ENCODE measurements at places on chromosomes 6 and 20. TPM values are rescaled to one million over a fixed set of nuclear protein-coding genes. Genes with fewer than 3 reads are reported as not detected.

Gene ECT2L
- not detected for total RNA-seq

Gene TP53RK
- 15.8 TPM for total RNA-seq

Gene ENPP5
- 1.4 TPM for total RNA-seq

Gene SPATS1
- not detected for total RNA-seq

Gene PGC
- total RNA-seq: not detected

Gene TP53TG5
- 0.47 TPM for total RNA-seq

Gene VNN1
- total RNA-seq: 2.5 TPM

Gene WFDC10B
- total RNA-seq: 0.93 TPM

Gene CTCFL
- total RNA-seq: not detected

Gene PLA2G7
- 5.3 TPM for total RNA-seq

Gene RAD21L1
- total RNA-seq: not detected

Gene TEAD3
- total RNA-seq: 8.2 TPM

DNA sequence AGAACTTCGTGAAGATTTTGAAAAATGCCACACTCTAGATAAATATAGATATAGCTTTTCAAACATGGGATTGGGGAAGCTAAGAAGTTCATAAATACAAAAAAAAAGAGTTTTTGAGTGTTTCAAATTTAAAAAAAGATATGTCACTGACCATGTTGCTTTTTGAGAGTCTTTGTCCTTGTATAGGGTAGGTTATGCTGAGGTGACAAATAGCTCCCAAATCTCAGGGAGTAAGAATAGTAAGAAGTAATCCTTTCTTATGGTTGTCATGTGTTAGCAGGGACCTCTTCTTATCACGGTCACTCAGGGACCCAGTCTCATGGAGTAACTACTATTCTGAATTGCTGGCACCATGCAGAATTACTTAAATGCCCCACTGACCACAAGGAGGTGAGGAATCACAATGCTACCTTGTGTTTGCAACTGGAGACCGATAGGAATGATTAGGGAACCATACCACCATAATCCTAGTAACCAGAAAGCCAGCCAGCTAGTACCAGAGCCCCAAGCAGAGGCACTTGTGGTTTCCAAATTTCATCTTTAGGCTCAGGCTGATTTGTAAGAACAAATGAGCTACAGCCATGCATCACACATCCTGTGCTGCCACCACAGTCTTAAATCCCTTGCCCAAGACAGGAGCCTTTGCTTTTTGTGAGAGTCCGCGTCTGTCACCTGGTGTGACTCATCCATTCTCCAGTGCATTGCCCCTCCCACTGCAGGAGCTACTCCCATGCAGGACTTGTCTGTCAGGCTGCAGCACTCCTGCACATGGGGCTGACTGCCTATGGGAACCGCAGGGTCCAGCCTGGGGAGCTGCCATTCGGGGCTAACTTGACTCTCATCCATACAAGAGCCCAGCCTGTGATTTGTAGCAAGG, 42.4 kb upstream of the ADGRF4 start:
- DNase-seq: no peak

DNA sequence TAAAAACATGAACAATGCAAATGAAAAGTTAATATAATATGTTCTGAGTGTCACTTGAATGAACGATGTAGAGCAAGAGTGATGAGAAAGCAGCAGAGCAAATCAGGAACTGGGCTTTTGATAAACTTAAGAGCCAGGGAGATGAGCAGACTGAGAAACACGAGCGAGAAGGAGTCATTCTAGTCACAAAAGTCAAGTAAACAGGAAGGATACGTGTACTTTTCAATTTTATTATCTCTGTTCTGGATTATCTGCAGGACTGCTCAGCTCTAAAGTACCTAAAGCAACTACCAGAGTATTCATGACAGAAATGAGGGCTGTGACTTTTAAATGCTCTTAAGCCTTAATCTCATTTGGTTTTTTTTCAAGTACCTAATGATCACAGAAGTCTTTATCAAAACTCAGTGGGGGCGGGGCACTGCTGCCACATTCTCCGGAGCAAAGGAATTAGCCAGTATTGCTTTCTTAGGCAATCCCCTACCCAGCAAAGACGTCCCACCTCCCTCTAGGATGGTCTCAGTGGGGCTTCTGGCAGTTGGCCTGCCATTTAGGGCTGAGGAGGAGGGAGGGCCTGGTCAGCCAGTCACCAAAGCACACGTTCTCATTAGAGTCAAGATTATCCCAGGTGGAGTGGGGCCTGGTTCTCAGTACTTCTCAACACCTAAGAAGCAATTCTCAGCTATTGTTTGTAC, 8.6 kb downstream of the MAN1A1 start:
- no peak for DNase-seq

- no peak for DNase-seq
Observed at GRCh38 chr6:69789578-69789977, 7.2 kb downstream of the LMBRD1 start.

DNA sequence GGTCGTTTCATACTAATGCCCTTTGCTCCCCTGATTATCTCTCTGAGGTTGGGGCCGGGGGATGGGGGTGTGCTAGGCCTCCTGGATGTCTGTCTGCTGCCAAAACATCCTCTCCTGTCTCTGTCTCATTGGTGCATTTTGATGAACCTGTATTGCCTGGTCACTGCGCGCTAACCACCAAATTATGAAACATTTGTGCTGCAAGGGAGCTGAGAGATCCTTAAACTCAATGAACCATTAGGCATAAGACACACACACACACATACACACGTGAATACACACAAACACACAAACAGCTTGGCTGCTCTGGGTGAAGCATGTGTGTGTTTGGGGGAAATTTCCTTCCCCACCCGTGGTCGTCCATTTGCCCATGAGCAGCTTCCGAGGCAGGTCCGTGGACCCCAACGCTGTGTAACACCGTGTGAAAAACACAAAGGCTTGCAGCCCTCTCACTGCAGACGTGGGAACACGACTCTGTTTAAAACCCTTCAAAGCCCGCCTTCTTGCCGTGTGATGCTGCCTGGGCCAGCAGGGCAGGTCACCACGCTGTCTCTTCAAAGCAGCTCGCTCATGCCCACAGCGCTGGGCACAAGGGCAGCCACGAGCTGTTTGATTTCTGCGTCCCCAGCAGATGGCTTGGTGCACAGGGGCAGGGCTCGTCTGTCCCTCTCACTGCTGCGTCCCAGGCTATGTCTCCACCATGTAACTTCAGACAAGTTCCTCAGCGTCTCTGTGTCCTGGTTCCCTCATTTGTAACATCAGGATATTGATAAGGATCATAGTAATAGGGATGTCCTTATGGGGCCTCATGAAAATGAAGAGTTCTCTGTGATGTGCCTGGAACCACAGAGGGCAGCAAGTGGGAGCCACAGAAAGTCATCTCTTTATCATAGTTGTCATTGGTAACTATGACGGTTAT, 96.8 kb downstream of the CDH26 start:
- DNase-seq: no peak

- DNase-seq: no peak
Observed at GRCh38 chr20:9329355-9330101, 184.9 kb upstream of the LAMP5 start.

GRCh38 chr6:168956884-168957730, 296.5 kb downstream of the THBS2 start:
- no peak for DNase-seq

GRCh38 chr20:60050193-60050947, 92.1 kb downstream of the CDH26 start:
- no peak for DNase-seq

GRCh38 chr6:57147401-57147800, 24.7 kb upstream of the BAG2 start:
- DNase-seq: no peak

GRCh38 chr6:154509421-154510143, 903 bp downstream of the CNKSR3 start:
- DNase-seq: no peak

- DNase-seq: no peak
Observed at GRCh38 chr20:51508780-51509179, 33.7 kb downstream of the NFATC2 start.

- no peak for DNase-seq
Observed at GRCh38 chr6:150752409-150752808, 113.1 kb upstream of the MTHFD1L start.

DNA sequence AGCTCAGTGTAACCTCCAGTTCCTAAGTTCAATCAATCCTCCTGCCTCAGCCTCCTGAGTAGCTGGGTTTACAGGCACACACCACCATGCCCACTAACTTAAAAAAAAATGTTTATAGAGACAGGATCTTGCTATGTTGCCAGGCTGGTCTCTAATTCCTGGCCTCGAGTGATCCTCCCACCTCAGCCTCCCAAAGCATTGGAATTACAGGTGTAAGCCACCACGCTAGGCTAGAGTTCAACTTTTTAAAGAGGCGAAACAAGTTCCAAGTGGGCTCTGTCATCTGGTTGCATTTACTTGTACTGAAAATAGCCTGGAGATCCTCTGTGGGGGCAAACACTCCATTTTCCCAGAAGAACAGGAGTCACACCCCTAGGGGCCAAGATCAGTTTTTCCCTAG, 100.7 kb upstream of the RIPOR2 start:
- no peak for DNase-seq

DNA sequence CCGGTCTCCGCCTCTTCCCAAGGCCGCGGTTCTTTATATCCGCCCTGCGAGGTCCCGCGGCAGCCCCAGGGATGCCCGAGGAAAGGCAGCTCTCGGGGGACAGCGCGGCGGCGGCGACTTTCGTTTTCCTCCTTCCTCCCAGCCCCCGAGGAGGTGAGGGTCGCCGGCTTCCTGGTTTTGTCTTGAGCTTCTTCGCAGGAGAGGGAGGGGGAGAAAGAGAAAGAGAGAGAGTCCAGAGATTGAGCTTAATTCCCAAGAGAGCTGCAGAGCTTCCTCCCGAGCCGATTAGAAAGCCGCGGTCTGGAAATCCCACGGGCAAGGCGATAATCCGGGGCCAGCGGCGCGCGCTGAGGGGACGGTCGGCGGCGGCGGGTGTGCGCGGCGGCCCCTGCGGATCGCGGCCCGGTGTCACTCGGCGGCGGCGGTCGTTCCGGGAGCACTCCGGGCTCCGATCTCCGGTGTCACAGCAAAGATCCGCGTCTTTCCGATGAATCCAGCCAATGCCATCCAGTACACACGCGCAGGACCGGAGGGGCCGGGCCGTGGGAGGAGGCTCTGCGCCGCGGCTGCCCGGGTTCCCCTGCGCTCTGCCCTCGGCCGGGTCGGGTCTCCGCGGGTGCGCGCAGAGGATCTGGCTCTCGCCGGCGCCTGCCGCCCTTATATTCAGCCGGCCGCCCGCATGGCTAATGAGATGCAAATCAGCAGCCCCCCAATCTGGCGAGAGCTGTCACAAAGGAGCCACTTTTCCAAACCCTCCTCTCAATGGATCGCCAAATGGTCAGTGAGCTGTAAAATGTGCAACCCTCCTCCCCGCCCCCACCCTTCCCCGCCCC, at the start of gene DLL1:
TSS of gene DLL1 (minus strand) at position 783 of the 833 bp plus-strand sequence. CDS start 939 bp downstream, outside the sequence.
- DNase-seq: no peak

- no peak for DNase-seq
Observed at GRCh38 chr6:117253785-117254184, 11.6 kb upstream of the VGLL2 start.

DNA sequence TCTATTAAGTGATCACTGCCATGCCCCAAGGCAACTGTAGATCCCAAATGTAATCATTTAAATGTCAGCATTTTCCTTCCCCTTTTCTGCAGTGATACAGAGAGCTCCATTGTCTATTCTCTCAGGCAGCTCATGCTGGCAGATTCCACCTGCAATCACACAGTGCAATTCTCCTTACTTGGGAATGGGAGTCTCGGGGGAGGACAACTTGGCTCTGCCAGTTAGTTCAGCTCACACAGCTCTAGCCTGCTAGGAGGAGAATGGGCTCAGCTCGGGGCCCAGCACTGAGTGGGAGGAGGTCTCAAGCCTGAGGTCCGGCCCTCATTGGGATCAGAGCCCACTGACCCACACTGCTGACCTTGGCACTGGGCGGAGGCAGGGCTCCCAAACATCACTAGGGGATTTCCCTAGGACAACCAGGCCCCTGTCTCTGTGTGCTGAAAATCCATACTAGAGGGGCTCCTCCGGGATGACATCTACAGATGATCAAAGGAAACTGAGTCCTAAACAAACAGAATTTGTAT, 109.2 kb upstream of the ASF1A start:
- DNase-seq: no peak

DNA sequence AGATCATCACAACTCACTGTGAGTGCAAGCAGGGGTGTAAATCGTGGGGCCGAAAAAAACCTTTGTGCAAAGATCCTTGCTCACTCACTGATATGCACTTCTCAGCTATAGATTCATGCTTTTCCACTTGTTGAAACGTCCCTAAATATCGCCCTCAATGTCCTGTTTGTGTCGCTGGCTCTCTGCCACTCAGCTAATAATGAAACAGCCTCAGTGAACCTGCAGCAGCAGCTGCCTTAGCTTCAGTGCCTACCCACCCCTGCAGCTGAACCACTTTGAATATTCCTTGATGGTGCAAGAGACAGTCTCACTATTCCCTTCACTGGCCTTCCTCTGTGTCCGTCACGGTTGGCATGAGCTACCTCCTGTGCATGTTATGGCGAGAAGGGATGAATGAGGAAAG, 128.9 kb upstream of the NAA20 start:
- DNase-seq: no peak

GRCh38 chr20:47764154-47764733, 21.0 kb downstream of the SULF2 start:
- DNase-seq: no peak

- no peak for DNase-seq
Observed at GRCh38 chr6:130670142-130670541, 157.1 kb upstream of the SMLR1 start.

GRCh38 chr6:5896476-5897200, 110.1 kb downstream of the NRN1 start:
- DNase-seq: no peak

DNA sequence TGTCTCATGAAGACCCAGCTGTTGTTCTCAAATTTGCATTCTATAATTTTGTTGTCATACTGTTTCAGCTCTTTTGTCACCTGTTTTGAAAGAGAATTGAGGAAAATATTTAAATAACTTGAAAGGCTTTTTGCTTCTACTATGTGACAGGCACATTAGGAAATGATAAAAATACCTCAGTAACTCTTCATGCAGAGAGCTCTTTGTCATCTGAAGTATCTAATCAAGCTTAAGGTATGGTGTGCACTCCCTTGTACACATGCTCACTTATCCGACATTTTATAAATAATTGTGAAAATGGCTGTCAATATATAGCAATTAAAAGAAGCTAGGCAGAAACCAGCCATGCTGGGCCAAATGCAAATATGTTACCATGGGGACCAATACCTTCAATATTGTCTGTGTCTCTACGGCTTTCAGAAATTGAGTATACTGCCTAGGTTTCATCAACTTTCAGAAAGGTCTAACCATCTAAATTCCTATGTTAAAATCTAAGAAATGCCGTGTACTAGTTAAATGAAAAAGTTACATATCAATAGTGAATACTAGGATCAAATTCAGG, 349.0 kb downstream of the RNGTT start:
- no peak for DNase-seq

DNA sequence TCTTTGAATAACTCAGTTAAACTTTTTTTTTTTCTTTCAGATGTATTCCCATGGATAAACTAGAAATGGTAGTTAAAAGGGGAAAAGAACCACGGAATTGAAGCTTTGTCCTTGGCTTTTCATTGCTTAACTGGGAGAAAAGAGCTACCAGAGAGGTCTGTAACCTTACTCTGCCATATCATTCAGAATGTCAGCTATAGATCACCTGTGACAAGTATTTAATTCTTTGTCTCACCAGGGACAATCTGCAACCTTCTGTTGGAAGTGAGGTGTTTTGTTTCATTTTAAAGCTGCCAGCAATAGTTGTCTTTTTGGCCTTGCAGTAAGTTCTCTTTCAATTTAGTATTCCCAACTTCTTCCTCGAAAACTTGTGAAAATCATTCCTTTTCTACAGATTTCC, 618.4 kb downstream of the FRK start:
- DNase-seq: no peak

- no peak for DNase-seq
Observed at GRCh38 chr6:24408719-24409410, 6.1 kb downstream of the MRS2 start.

- DNase-seq: no peak
Observed at GRCh38 chr20:9794831-9795230, 44.0 kb downstream of the PAK5 start.

Measured in omental fat pad (tissue), 4 donors.